ENCODE measurements at places on chromosomes 2 and 18.

DNA sequence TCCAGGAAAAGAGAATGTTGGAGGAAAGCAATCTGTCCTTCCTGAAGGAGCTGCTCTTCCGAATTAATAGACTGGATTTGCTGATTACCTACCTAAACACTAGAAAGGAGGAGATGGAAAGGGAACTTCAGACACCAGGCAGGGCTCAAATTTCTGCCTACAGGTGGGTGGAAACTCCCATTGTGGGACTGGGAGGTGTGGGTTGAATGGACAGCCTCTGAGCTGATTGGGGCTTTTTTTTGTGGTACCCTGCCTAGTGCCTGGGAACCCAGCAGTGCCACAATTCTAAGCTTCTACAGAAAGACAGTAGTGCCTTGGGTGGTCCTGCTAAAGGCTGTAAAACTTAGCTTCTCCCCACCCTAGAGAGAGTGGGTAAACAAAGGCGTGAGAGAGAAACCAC, 6.3 kb downstream of the CASP8 start:
- DNase-seq = no peak

DNA sequence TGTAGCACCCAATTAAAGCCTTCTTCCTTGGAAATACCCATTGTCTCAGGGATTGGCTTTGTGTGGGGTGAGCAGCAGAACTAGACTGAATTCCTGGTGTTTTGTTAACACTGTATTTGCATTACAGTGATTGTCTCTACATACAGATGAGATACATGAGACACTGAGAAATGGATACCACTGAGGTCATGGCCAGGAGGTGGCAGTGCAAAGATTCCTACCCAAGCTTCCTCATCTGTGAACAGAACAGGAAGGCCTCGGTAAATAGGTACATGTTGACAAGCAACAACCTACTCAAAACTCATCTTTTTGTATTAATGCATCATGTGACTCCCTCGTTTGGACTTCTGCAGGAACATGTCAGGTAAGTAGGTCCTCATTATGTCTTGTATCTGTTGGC, 445.8 kb upstream of the RGPD4 start:
- DNase-seq = no peak

DNA sequence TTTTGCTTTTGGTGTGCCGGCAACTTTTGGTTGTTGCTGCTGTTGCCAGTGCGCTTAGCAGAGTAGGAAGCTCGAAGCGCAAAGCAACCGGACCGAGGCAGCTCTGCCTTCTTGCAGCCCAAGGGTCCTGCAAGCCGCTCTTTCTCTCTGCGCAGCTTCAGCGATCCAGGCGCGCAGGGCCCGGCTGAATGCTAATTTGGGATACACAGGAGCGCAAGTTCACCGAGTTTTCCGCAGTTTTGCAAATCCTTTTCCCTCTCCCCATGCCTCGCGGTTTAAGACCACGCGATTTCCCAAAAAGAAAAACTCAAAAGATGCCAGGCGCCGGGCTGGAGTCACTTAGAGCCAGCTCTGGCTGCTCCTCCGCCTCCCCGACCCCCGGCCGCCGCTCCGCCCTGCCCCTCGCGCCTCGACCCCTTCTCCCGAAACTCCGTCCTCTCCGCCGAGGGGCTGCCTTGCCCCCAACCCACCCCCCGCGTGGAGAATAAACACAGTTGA, 13.5 kb upstream of the SIX3 start:
- no peak for DNase-seq

DNA sequence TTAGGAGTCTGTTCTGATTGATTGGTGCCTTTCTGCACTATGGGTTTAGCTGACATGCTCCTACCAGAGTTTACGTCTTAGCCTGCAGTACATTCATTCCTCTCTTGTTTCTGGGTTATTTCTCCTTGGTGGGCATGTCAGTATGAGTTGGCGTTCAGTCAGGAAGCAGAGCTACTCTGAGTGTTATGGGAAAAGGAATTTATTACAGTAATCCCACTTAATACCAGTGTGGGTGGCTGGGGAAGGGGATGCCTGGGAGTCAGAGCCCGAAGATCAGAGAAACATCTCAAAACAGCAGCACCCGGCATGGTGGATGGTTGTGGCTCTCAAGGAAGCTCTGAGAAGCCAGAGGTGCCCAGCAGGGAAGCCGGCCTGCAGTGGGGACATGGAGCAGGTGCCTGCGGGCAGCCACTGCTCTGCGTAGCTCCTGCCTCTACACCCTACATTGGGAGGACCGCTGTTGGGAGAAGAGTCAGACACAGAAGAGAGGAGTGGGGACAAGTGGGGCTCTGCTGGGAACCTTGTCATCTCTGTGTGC, 48.9 kb downstream of the RAB31 start:
- no peak for DNase-seq

GRCh38 chr18:35389095-35389618, 12.0 kb upstream of the ZNF396 start:
- DNase-seq = no peak

DNA sequence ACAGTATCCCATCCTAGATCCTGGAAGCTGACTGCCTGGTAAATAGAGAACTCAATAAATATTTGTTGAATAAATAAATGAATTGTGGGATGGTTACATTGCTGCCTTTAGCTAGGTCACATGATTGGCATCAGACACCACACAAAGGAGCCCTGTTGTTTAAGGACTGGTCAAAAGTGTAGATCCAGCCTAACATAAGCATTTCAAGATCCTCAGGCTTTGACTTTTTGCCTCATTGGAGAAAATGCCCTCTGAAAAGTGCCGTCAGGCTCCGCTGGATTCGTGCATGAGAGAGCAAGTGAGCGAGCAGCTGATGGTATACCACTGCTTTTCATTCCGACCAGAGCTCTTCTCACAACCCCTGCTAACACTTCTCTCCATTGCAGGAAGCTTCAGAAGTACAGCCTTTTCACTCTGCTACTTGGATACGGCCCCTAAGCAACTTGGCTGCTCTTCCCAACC, 1.3 kb upstream of the ZNF24 start:
- DNase-seq = no peak

DNA sequence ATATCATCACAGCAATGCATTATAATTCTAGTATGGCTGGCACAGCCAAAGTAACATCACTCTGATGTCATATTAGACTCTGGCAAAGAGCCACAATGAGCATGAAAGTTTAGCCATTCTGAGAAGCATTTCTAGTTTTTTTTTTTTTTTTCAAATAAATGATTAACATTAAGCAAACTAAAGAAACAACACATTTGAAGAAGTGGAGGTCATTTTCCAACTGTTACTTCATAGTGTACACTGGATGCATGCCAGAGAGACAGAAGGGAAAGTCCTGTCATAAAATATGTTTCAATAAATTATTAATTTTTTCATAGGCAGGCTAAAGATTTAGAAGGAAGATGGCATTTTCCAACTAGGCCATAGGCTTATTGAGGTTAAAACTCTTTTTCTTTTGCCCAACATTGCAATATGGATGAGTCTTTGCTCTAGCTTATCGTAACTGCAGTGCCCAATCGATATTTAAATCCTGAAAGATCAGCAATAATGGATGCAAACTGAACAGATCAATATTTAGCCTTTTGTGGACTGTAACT, 1630.4 kb upstream of the ACVR2A start:
- DNase-seq = no peak

GRCh38 chr2:162579986-162580385, 236.1 kb downstream of the GCA start:
- DNase-seq = no peak

DNA sequence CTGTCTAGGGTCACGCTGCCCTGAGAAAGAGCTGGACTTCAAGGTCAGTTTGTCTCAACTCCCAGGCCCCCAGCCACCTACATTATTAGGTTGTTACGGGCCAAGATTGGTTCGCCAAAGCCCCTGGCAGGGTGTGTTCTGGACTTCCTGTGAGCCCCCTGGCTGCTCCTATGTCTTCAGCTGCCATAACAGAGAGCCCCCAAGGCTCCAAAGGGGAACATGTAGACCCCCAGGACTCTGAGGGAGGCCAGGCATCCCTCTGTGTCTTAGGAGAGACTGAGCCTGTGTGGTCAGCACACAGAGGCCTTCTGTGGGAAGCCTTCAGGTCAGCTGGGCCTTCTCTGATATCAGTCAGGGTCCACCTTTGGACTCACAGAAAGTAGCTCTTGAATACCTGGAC, 58.3 kb downstream of the INHBB start:
- no peak for DNase-seq

DNA sequence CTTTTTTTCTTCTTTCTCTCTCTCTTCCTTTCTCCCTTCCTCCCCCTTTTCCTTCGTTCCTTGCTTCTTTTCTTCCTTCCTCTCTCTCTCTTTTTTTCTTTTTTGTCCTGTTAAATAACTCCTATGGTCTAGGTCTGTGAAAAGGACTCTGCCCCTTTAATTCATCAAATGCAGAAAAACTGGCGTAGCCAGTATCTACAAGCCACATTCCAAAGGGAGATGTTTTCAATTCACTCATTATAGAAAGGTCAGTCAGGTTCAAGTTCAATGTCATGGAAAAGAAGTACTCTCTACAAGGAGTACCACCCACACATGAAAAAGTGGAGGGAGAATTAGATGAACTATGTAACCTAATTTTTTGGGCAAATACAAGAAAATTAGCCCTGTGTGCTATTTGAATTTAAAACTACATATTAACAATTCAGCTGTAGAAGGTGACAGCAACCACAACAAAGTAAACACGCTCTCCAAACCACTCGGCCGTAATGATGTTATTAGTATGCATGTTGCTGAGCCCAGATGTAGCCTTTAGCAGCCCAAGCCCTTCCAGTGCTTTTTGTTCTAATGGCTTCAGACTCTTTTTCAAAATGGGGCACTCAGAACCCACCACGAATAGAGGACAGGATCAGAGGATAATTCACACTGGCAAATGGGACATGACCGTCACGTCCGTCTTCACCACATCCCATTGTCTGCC, 735.4 kb upstream of the FANCL start:
- no peak for DNase-seq

GRCh38 chr2:112491946-112492345, 10.0 kb downstream of the TTL start:
- no peak for DNase-seq

DNA sequence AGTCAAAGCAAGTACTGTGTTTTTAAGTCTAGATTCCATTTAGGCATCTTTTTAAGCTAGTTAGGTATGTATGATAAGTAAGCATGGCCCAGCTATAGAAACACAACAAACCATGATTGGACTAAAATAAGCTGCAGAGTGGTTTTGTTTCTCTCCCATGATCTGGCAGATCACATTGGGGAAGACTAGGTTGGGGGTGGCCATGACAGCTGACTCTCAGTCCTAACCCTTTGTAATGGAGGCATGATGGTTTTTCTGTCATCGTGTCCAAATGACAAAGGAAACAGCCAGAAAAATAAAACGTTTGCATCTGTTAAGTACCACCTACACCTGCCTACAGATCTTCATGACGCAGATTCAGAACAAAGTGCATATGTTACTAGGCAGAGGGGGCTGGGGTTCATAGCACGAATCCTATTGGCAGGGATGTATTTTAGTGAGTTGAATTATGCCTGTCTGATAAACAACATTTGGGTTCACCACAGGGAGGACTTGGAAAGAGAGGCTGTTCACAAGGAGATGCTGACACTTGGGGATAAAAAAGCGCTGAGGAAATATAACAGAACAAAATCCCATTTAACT, 33.8 kb upstream of the GALNT5 start:
- DNase-seq = no peak

DNA sequence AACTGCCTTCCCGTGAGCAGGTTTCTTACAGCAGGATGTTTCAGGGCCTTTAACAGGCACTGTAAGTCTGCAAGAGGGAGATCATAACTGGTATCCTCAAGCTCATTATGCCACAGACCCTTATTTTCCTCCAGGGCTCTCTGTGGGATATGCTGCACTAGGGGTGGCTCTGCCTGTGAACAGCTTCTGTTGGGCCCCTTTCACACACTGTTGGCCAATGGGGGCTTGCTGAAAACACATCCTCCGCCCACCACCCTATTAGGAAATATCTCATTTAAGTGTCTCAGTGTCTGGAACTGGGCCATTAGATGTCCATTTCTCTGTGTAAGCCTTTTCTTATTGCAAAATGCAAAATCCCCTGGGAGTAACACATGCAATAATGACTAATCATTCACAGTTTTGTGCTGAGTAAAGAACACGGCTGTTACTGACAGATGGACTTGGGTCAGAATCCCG, 414.3 kb upstream of the HS6ST1 start:
- no peak for DNase-seq

GRCh38 chr2:102735416-102736109, 26.3 kb upstream of the TMEM182 start:
- no peak for DNase-seq

GRCh38 chr18:59555995-59556659, 141.1 kb downstream of the CCBE1 start:
- DNase-seq = no peak

DNA sequence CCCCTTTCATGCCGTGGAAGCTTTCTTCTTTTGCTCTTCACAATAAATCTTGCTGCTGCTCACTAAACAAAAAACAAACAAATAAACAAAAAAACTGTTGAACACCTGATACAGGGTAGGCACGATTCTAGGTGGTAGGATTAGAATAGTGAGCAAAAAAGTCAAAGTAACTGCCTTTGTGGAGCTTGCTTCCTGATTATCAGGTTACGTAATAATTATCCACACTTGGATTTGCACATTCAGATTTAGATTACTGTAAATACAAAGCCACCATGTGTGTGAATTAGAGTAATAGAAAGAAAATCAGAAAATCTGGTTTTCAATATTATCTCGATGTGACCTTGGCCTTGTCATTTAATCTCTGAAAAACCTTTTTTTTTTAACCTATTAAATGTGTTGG, 307.1 kb downstream of the NRXN1 start:
- no peak for DNase-seq

- DNase-seq = no peak
Measured at GRCh38 chr2:42410742-42411514, 49.9 kb upstream of the COX7A2L start.

- DNase-seq = no peak
Measured at GRCh38 chr2:147649998-147650397, 194.8 kb upstream of the ACVR2A start.

DNA sequence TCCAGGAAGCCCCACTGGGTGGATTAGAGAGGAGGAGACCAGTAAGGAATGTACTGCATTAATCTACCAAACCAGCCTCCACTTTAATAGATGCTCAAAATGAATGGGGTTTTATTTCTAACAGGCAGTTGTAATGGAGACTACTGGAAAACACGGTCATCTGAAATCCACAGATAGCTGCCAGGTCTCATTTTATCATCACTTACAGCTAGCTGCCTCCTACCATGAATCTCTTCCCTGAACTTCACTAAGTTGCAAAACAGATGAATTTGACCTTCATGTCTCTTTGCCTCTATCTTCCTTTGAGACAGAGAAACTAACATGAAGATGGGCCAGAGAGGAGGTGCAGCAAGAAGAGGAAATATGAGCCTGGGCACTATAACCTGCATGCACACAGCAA, 21.9 kb downstream of the ZBTB7C start:
- DNase-seq = no peak

GRCh38 chr2:152693033-152693432, 24.2 kb downstream of the PRPF40A start:
- no peak for DNase-seq

- no peak for DNase-seq
Measured at GRCh38 chr2:207215308-207215707, 49.6 kb upstream of the KLF7 start.

Data from GOT3 (cell line).